ELR (cell line): ENCODE measurements at places on chromosomes 7 and 10.

DNA sequence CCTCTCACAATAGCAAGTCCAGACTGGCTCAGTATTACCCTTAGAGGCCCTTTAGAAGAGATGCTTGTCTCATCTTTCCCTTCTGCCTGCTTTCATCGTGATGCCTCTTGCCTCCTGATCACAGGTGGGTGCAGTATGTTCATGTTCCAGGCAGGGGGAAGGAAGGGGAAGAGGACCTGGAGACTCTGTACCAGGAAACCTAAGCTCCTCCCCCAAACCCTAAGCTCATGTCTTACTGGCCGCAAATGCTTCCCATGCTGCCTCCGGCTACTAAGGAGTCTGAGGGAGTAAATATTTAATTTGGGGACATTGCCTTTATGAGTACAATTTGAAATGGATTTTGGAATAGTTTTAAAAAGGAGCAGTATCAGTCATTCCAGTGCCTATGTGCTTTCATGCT is 192.6 kb downstream of the CDCA7L start:
- no peak for DNase-seq

GRCh38 chr7:142800088-142800487 is 29.3 kb downstream of the PRSS2 start:
- no peak for DNase-seq

DNA sequence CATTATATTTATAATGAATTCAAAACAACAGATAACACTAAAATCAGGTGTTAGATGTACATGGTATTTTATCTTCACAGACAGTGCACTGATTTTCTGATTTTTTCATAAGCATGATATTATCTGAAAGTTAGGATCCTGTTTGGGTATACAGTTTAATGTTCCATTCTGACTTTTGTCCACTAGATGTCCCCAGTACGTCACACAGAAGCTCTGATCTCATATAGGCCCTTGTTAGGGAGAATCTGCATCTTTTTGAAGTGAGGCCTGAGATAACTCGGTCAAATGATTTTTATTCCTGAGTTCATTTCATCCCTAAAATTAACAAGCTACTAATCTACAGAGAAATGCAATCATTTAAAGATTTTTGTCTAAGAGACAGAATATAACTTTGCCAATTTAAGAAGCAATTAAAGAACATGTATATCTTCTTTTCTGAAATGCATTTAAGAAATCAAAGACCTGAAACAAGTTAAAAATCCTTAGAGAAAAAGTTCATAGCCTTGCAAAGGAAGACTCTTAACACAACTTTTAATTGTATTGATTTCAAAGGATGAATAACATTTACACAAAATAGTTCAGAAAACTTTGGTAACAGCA is 72.0 kb upstream of the TES start:
- peak; percentile 76 for DNase-seq

DNA sequence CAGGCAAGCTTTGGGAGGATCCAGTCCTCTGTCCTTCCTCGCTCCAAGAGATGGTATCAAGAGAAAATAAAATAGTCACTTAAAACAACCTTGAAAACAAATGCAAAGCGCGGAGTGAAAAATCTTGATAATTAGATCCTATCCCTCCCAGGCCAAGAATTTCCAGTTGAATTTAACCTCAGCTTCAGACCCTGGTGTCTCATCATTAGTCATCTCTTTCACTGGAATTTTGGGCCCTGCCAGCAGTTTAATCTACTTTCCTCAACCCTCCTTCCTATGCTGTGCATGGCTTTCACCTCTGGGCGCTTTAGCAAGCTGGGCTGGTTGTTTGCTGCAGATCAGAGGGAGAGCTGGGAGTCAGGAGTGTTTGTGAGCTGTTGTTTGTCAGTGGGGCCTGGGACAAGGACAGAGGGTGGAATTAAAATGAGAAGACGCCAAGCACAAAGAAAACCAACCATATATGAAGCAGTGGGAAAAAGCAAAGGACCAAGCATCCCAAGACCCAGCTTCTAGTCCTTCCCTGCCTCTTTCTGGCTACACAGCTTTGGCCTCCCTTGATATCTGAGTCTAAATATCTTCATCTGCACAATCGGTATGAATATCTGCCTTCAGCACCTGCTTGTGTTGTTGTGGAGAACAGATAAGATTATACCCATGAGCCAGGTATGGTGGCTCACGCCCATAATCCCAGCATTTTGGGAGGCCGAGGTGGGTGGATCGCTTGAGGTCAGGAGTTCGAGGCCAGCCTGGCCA is 13.5 kb downstream of the MYOF start:
- peak; percentile 98 for DNase-seq

- DNase-seq, result no peak
These were observed 140.0 kb upstream of the TCERG1L start for GRCh38 chr10:131451407-131452015.

DNA sequence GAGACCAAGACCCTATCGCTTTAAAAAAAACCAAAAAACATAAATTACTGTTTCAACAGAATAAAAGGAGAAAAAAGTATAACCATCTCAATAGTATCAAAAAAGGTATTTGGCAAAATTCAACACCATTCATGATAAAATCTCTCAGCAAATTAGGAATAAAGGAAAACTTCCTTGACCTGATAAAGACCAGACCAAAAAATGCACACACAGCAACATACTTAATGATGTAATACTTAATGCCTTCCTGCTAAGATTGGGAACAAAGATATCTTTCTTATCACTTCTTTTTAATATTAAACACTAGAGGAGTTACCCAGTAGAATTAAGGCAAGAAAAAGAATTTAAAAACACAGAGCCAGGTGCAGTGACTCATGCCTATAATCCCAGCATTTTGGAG is 79.3 kb downstream of the CNOT4 start:
- no peak for DNase-seq

- DNase-seq, result no peak
These were observed 213.4 kb downstream of the USP6NL start for GRCh38 chr10:11397980-11398580.

- no peak for DNase-seq
These were observed 104.9 kb downstream of the XRCC2 start for GRCh38 chr7:152571068-152571467.

GRCh38 chr7:84533182-84533581 is 338.6 kb upstream of the SEMA3A start:
- DNase-seq, result no peak

- DNase-seq, result no peak
These were observed 38.8 kb downstream of the PRPS1L1 start for GRCh38 chr7:17988858-17989257.

DNA sequence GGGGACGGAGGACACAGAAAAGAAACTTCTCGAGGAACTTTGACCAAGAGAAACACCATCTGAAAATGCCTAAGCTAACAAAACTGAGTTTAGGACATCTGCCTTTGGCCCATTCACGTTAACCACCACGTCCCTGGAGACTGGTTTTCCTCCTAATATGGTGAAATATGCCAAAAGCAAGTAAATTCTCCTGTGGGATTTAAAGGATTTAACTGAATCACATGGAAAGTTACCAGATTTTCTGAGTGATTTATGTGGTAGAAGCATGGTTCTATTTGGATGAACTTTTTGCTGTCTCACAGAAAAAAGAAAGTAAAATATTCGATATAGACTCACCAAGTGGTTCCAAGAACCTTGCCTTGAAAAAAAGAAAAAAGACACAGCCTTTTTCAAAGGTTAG is 30.4 kb upstream of the BMPER start:
- peak; percentile 55 for DNase-seq

DNA sequence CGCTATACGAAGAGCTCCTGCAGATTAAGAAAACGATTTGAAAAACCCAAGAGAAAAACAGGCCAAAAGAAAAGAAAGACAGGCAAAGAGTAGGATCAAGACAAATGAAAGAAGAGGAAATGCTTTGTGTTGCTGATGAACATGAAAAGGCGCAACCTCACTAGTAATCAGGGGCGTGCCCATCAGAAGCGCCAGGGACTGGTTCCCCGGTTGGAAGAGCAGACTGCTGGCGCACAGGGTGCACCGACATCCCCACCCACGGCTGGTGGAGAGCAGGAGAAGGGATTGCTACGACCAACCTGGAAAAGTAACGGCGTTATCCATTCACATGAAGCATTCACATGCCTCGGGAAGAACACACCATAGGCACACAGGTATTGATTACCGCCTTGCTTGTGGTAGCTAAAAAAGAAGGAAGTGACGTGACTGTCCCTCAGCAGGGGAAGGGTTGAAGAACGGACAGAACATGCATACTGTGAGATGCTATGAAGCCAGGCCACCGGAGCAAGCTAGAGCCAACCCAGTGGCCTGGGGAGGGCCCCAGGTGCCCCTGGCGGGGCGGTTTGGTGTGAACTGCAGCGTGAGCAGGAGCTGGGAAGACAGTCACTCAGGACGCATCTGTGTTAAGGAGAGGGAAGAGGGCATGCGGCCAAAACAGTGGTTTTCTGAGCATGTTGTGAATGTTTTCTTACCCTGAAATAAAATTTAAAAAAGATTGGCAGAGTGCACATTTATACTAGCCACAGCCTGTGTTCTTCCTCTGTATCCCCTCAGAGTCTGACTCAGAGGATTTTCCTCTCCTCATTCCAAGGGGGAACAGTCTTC is 18.3 kb downstream of the AGAP3 start:
- DNase-seq, result no peak

- DNase-seq, result no peak
These were observed 172.4 kb upstream of the PRR15 start for GRCh38 chr7:29391262-29391661.

GRCh38 chr10:13422800-13423199 is 74.7 kb upstream of the SEPHS1 start:
- no peak for DNase-seq

DNA sequence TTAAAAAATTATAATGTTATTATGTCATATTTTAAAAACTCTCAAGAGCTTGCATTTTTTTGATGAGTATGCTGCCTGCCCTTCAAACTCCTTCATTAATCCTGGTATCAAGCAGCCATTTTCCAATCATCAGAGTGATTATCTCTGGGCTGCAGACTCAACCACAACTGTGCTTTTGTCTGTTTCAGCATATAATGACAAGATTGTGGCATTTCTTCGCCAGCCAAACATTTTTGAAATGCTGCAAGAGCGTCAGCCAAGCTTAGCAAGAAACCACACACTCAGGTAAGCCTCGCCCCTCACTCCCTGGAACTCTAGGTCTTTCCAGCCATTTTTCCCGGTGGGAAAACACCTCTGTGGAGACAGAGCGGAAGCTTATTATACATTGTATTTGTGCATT is 90.0 kb upstream of the STK17A start:
- DNase-seq, result no peak

DNA sequence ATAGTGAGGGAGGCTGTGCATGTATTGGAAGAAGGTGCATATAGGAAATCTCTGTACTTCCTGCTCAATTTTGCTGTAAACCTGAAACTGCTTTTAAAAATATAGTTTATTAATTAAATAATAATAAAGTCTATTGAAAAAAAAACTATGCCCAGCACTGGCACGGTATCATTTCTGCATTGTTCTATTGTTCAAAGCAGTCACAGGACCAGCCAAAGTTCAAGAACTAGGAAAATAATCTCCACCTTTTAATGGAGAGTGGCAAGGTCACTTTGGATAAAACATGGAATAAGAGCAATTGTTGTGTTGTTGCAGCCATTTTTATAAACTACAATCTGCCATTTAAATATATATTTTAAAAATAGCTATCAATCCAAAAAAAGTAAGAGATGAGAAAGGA is 24.7 kb downstream of the ASAH2 start:
- DNase-seq, result no peak

- no peak for DNase-seq
These were observed 27.1 kb downstream of the UNCX start for GRCh38 chr7:1259621-1260243.

GRCh38 chr10:49281461-49281860 is 17.5 kb upstream of the C10orf71 start:
- DNase-seq, result no peak

DNA sequence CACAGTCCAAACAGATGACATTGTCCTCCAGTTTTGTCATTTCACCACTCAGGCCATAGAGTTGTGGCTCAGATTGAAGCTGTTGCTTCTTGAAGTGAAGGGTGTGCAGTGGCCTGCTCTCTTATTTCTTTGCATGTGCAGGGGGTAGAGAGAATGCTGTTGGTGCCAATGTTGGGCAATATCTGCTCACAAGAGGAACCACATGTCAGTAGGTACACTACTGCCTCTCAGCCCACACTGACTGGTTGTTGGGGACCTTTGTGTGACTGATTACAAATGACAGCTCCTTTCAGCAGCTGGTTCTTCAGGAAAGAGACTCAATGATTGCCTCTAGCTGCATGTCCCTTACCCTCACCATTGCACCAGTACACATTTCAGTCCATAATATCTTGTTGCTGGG is 21.9 kb upstream of the SFTPA1 start:
- no peak for DNase-seq

GRCh38 chr7:76372984-76373833 is 14.4 kb upstream of the YWHAG start:
- DNase-seq, result peak; percentile 70

GRCh38 chr7:108875139-108875538 is 305.5 kb downstream of the DNAJB9 start:
- peak; percentile 23 for DNase-seq

DNA sequence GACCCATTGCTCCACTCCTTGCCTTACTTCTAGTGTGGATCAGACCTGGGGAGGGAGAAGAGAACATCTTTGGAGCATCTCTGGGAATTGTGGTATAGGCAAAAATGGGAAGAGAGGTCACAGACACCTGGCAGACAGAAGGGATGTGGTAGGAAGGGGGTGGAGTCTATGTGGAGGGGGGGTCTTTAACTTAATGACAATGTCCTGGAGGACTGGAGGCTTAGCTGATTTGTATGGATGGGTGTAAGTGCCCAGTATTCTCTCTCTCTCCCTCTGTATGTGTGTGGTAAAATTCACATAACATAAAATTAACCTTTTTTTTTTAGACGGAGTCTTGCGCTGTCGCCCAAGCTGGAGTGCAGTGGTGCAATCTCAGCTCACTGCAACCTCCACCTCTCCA is 3.1 kb upstream of the LDB1 start:
- no peak for DNase-seq

DNA sequence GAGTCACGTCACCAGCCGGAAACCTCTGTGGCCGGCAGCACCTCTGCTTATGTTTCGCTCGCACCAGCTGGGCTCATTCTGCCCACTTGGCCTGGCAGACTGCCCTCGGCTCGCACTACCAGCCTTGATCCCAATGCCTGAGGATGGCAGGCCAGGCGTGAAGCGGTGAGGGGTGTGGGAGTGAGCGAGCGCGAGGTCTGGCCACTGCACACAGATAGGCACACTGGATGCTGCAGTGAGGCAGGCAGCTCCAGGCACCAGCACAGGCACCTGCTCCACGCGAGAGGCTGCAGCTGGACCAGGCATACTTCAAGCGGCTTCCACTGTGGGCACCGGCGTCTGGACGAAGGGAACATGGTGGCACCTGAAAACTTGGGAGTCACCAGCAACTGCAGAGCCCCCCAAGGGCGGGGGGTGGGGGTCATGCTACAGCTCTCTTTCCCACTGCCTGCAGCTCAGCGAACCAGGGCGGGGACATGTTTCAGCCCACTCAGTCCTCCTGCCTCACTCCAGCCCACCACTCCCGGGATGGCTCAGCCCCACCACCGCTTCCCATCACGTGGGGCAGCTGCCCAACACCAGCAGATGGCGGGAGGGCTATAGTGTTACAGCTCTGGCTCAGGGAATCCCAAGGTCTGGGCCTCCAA is 5.4 kb upstream of the DMTF1 start:
- DNase-seq, result no peak
